ENCODE measurements at places on chromosomes 7 and 10.

- no peak for DNase-seq
Observed at GRCh38 chr10:126309228-126309883, 78.9 kb downstream of the ADAM12 start.

- DNase-seq: no peak
Observed at GRCh38 chr10:75883081-75884072, 452.0 kb downstream of the LRMDA start.

DNA sequence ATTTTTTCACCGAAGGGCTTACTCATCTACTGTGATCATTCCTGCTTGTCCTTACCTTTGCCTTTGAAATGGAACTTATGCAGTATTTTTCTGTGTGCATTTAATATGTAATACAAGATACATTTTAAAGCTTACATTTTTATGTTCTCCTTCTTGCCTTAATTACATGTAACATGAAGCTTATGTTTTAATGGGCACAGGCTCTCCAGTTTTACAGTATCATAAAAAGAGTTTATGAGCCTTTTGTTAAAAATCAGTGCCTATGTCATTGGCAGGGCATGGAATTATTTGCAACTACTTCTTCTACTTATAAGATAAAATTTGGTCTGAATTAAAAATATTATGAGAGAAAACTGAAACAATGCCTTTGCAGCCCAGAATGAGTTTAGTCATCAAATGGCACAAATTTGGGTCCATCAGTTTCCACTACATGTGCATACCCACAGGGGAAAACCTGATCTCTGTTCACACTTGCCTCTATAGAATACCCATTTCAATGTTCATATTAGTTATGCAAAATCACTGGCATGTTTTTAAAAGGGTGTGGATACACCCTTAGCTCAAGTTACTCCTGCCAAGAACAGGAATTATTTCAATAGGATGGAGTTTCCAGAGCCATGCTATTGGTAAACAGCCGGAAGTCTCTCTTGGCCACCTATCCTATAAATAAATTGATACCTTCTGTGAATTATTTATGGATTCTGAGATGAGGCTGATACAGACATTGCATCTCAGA lies 27.9 kb upstream of the WNT16 start:
- no peak for DNase-seq

DNA sequence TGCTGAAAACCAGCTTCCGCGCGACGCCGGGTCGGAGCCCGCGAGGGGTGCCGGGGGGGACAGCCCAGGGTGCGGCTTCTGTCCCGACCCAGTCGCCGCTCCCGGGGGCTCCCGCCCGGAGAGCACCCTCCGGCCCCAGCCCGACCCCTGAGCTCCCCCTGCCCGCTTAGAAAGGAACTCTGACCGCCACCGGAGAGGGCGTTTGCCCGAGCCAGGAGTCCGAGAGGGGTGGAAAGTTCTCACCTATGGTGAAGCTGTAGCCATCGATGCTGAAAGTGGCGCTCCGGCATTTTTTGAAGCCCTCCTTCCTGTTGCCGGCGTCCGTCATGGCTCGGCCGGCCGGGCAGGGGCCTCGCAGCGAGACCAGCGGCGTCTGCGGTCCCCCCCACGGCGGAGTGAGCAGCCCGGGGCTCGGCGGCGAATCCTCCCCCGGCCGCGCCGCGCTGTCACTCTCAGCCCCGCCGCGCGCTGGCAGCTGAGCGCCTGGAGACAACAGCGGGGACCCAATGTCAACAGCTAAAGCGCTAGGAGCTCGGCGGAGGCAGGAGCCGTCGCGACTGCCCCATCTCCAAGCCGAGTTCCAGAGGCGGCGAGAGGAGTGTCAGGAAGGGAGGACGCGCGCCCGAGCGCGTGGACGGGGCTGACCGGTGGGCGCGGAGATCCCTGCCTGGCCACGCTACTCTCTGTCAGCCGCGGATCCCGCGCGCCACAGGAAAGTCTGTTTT lies 191.6 kb downstream of the LSM5 start:
- DNase-seq: peak; percentile 44

DNA sequence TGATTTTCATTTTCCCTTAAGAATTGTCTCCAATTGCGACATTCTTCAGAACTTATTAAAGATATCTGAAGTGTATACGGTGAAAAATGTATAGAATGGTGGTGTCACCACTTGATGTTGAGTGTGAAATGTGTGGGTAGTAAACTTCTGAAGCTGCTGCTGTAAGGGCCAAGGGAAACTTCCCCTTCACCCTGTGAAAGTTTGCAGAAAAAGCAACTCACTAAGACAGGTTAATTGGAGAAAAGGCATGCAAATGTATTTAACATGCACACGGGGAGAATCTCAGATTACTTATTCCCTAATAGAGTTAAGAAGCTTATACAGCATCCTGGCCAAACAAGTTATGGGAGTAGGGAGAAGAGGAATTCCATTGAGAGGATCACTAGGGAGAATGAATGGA lies 173.0 kb downstream of the NSUN6 start:
- DNase-seq: no peak

- DNase-seq: no peak
Observed at GRCh38 chr10:12606461-12606860, 257.1 kb downstream of the CAMK1D start.

GRCh38 chr7:101163279-101164070 lies 1.9 kb downstream of the VGF start:
- no peak for DNase-seq

DNA sequence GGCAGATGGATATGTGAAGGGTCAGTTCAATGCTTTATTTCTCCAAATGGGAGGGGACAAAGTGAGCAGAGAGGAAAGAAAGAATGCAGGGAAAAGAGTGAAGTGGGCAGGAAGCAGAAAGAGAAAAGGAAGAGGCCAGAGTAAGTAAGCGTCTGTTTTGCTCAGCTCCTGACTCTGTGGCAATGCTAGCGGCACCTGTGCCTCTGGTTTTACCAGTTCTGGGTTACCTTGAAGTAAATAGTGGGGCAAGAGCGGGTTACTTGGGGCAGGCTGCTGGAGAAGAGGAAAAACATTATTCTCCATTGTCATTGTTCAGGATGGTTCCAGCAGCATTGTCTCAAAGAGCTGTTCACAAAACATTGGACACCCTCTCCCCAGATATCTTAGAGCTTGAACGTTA lies 1.9 kb downstream of the TAS2R40 start:
- no peak for DNase-seq

DNA sequence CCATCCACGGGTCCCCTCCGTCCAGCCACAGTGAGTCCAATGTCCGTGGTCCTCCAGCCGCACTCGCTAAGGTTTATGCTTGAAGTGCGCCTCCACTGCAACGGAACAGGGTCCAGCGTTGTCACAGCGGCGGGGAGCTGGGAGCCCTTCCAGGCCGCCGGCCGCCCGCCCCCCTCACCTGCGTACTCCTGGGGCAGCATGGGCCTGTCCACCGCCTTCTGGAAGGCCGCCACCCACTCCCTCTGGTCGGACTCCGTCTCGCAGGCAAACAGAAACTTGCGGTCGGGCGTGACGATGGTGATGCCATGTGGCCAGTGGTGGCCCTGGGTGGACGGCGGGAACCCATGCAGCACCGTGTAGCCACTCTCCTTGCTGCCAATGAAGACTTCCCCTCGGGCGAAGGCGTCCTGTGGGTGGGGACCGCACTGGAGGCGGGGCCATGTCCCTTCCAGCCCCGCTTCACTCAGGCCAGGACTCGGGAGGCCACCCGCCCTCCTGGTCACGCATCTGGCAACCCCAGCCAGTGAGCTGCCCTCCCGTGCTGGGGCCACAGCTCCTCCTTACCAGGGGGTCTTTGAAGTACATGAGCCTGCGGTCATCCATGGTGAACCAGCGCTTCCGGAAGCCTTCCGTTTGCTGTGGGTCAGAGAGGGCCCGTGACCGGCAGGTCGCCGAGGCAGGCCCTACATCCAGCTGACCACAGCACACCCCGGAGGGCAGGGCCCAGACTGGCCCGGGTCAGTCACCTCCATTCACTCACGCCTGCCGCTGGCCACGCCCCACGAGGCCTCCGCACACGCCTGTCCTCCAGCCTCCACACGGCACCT lies 22.7 kb downstream of the GET4 start:
- DNase-seq: no peak

DNA sequence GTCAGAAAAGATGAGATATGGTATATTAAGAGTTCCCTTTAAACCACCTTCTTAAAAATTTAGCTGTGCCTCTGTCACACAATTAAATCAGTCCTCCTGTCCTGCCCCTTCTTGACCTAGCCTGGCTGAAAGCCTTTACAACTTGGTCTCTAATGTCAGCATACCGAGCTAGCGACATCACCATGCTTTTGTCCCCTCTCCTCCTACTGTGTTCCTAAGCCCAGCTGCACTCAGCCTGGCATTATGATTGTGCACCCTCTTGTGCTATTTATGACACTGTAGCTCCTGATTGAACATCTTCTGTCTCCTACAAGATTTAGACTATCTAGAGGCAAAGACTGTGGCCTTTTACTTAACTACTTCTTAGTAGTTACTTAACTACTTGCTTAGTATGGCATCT lies 29.2 kb downstream of the TDRD1 start:
- peak; percentile 26 for DNase-seq

DNA sequence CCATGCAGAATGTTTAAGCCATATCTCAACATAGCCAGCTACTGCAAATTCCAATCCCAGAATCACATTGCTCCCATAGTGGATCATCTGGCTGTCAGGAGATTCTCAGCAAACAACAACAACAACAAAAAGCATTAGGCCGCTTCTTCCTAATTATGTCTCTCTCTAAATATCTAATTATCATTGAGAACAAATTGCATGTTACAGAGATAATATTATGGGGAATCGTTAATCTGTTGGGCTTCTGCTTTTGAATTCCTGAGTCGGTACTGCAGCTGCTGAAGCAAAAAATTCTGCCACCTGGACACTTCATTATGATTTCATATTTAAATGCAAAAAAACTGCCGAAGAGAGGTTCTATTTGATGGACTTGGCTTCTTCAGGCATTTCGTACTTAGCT lies 388.7 kb downstream of the GFRA1 start:
- DNase-seq: no peak

DNA sequence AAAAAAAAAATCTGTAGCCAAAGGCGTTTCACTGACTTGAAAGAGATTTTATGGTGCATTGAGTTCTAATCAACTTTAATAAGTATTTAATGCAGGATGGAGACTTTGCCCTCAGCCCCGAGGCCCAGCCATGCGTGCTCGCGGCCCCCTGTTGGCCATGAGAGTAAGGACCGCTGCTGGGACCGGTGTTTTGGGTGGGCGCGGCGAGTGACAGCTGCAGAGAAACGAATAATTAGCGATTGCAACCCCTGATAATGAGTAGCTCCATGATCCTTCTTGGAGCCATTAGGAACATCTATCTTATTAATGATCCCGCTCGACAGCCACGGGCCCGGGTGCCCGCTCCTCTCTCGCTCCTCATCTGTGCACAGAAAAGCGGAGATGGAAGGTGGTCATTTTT lies 347.4 kb downstream of the RPS24 start:
- peak; percentile 46 for DNase-seq

DNA sequence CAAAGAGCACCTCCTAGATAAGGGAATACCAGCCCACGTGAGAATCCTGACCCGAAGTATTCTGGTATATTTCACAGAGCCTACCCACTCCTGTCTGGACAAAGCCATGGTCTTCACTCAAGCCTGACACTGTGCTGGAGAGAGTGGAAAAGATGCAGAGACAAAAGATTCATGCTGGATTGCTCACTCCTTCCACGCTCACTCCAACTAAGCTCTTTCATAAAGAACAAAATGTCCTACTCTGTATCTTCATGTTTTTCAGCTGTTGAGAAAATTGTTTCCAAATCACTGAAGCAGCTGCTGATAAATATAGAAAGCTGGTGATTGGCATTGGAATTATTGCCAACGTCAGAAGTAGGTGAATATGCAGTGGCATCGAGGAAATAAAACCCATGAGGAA lies 106.0 kb downstream of the ABLIM1 start:
- DNase-seq: no peak

DNA sequence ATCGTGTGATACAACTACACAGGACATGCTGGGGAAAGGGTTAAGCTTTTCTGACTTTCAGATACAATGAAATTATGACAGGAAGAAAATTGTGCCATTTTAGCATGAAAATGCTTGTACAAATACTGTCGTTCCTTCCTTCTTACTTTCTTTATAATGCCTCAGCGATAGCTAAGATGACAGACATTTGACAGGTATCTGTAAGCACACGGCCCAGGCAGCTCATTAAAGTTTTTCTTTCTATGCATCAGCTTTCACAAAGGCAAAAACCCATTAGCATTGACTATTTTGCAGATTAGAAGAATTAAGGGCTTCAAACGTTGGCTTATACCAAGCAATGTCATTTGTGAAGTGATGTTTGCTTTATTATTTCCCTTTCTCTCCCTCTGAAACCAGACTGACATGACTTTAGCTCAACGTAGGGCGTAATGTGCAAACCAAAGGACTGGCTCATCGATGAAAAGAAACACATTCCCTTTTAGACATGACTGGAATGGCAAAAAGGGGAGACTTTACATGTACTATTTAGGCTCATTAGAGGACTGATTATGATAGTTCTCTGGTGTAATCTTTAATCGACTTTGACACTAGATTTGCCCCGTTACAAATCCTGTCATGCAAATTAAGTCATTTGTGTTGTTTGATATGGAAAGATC lies 258.4 kb upstream of the SP8 start:
- DNase-seq: no peak

GRCh38 chr7:101984133-101984879 lies 166.9 kb downstream of the CUX1 start:
- no peak for DNase-seq

DNA sequence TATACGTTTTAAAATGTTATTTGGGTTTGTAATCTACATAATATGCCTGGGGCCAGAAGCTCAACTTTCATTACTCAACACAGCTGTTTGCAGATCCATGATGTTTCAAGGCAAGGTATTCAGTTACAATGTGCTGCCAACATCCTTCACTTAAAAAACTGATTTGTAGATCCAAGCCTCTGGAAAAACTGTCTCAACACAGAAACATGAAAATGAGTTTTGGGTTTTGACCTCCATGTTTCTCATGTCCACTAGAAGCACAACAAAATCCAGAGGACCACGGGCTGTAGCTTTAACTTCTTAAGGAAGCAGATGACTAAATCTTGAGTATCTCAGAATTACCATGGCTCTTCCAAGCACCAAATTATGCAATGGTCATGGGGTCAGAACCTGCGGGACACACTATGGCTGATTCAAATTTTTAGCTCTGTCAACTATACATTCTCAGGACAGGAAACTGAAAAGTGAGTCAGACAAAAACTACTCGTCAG lies 247.1 kb upstream of the GRB10 start:
- DNase-seq: no peak

DNA sequence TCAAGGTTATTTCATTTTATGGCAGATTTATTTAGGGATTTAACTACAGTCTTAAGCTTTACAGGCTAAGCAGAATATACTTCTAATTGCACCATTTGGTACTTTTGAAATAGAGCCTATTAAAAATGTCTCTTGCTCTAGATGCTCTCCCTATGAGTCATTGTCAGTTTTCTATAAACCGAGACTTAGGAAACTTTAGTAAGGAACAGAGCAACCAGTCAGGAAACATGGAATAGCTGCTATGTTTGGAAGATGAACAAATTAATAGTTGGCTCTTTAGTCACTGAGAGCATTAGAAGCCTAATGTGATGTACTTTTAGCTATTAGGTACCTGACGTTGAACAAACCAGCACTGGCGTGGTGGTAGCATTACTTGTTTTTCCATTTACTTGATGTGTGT lies 35.3 kb downstream of the INPP5F start:
- no peak for DNase-seq

Measured in HEK293T (cell line).